ENCODE measurements at places on chromosomes 6 and 20.

DNA sequence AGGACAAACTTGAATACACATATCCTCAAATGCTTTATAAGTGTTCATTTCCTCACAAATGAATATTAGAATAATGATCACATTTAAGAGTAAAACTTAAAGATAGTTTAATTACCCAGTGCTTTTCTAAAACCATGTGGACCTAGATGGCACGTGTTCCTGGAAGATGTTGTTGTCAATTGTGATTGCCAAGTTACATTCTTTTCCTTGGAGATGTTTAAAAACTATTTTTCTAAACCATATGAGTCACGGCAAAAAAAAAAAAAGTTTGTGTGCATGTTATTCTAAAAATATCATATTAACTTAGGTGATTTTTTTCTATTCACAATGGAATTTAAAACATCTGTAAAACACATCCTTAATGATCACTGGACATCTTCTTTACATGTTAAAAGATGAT lies 51.1 kb downstream of the RCAN2 start:
- DNase-seq: no peak

DNA sequence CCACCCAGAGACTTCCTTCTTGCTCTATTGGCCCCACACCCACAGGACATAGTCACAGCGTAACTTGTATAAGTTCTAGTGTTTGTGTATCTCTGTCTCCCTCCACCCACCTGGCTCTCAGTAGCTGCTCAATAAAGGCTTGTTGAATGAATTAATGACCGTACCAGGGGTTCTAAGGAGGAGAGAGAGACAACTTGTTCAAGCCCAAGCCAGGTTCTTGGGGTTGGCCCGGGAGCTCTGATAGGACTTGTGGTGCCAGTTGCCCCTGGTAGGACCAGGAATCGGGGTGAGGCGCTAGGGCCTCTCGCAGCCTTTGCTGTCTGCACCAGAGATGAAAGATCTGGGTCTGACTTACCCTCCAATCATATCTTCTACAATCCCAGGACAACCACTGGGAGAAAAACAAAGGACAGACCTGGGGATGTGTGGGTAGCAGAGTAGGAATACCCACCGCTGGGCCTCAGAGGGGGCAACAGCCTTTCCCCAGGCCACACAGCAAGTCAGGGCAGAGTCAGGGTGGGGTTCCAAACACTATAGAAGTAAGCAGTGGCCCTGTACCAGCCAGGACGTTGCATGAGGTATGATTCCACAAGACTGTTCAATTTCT lies 5.3 kb upstream of the TGM2 start:
- DNase-seq: no peak

DNA sequence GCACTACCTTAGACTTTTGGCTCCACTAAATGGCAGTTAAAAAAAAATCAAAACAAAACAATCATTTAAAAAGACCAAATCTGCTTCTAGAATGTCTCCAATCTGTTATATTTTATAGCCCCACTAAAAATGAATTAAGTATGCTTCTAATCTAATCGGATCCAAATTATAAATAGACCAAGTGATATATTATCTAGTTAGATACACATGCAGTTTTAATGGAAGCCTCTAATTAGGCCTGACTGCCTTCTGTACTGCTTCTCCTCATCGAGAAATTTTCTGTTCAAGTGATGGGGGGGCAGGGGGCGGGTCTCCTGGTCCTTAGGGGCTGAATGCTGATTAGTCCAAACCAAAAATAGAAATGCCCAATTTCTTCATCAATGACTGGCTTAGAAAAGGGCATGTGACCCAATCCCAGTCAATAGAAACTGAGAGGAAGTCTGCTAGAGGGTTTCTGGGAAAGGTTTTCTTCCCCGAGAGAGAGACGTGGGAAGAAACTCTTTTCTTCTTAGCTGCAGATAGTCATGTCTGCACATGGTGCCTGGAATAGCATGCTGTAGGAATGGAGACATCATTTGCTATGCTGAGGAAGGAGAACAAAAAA lies 6.9 kb downstream of the SESN1 start:
- peak; percentile 95 for DNase-seq

DNA sequence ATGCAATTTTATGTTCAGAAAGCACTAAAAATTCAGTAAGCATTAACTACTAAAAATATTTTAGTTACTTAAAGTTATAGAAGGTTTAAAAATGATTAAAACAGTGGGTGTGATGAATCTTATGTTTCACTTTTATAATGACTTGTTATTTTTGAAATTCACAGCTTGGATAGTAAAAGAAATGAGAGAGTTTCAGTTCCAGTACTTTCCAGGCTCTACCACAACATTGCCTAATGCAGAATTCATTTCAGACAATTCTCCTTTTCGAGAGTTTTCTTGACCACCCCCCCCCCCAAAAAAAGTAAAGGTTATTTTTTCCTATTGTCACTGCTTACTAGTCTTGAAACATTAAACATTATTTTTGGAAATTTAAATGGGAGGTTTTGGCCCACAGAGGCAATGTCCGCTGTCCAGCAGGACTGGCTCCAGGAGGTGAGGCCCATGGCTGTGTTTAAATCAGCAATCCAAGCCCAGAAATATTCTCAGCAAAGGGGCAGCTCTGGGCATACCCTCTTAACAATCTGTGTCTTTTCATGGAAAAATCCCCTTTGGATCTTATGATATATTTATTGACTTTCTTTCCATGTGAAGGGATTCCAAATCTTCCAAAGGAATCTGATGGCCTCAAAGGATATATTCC lies 519.9 kb downstream of the MAFB start:
- DNase-seq: no peak

DNA sequence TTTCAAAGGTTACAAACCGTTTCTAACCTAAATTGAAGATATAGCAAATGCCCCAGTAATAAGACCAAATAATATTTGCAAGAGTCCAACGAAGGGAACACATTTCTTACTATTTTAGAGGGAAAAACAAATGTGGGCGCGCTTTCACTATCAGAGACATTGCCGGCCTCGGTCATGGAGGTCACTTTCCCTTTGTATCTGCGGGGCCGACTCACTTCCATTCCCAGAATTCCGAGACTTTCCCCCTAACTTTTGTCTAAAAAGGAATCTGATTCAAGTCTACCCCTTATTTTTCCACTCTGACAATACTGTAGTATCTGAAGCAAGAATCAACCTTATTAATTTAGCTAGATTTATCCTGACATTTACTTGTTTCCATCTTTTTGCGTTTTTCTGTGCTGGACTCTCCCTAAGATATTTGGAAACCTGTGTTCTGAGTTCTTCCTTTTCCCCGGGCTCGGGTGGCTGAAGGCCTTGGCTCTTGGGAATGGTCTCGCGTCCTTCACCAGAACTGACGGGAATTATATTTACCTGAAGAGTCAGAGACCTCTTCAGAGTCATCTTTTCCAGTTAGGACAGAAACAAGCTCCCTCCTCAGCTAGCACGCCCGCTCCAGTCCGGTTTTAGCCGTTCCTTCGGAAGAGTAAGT lies 71.8 kb upstream of the ZNF184 start:
- DNase-seq: peak; percentile 56

- peak; percentile 94 for DNase-seq
These were observed 62.5 kb downstream of the PYGB start for GRCh38 chr20:25310268-25310920.
